ENCODE measurements at places on chromosomes 7 and 10. TPM values are rescaled to one million over a fixed set of nuclear protein-coding genes. Genes with fewer than 3 reads are reported as not detected.

Gene RASA4
- 64.6 TPM for total RNA-seq

Gene ACTL6B
- not detected for total RNA-seq

Gene PILRA
- 16.0 TPM for total RNA-seq

Gene H2BK1
- total RNA-seq: not detected

Gene SEM1
- 68.3 TPM for total RNA-seq

- no peak for DNase-seq
These were observed 311.7 kb downstream of the GATA3 start for GRCh38 chr10:8365935-8366911.

- no peak for DNase-seq
These were observed 11.2 kb downstream of the CASP2 start for GRCh38 chr7:143299346-143299745.

DNA sequence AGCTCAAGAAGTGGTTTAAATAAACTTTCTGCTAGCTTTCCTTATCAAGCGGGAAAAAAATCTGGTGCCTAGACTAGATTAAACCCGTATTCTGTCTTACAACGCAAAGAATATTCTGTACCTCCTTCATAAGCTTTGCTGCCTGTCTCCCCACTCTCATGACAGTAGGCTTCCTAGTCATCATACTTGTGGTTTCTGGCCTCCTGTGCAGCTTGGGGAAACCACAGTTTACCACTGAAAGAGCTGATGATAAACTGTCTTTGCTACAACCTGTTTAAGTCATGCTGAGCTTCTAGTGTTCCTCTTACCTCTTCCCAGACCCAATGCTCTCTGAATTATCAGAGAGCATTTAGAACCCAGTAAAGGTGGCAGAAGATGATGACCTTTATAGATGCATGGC, 55.0 kb downstream of the PODXL start:
- no peak for DNase-seq

DNA sequence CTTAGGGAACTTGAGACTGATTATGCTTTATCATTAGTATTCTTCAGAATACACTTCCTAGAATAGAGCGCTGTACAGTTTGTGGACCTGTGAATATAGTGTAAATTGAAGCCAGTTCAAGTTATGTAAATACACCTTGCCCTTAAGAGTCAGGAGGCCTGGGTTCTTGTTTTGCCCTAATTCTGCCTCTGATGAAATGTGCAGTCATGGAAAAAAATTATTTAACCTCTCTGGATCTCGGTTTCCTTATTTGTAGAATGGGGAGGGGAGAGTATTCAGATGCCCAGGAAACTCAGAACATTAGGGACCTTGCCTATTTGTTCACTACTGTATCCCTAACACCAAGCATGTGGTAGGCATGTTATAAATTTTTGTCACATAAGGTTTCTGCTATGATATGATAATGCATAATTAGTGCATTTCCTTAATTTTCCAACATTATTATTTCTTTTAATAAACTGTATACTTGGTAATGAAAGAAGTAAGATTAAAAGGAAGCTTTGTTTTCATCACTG, 1.3 kb downstream of the EXOC6 start:
- no peak for DNase-seq

DNA sequence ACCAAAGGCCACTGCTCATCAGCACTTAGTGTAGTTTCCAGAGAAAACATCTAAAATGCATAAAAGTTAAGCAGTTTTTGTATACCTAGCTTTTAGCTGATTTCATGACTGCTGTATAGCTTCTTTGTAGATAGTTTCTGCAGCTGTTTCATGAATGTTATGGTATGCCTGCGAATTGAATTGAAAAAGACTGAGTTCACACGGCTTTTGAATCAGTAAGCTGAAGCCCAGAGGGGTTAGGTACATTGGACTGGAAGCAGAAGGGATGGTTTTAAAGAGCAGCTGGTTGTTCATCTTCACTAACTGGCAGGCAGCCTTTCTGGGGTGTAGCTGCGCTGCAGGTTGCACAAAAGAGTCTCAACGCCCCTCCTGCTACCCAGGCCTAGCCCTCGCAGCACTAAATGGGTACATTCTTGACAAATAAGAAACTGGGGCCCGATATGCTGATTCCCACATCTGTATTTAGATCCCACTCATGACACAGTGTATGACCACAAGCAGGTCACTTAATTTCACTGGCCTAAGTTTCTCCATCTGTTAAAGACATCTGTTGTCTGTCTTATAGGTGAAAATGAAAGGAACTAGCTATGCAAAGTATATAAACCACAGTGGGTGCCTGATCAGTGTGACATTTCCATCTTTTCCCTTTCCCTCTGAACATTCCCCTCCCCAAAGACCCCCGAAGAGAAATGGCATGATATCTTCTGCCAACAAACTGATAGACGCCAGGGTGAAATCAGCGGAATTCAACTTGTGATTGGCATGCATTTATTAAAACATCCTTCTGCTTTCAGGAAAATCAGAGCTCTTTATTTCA, 85.9 kb upstream of the AGBL3 start:
- DNase-seq: peak; percentile 1

- no peak for DNase-seq
These were observed 6.8 kb upstream of the NCOA4 start for GRCh38 chr10:46037107-46037825.

- DNase-seq: no peak
These were observed 25.0 kb downstream of the PLAC9 start for GRCh38 chr10:80157561-80157960.

DNA sequence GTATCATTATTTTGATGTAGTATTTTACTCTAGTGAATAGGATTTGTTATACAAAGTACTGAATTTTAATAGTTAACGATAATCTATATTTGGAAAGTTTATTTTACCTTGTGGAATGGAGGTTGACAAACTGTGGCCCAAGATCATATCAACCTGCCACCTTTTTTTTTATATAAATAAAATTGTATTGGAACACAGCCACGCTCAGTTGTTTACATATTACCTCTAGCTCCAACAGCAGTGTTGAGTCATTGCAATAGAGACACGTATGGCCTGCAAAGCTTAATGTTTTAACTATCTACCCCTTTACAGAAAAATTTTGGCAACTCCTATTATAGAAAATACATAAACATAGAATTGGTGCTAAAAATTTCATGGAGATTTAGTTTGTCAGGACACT, 239.3 kb downstream of the THSD7A start:
- no peak for DNase-seq

DNA sequence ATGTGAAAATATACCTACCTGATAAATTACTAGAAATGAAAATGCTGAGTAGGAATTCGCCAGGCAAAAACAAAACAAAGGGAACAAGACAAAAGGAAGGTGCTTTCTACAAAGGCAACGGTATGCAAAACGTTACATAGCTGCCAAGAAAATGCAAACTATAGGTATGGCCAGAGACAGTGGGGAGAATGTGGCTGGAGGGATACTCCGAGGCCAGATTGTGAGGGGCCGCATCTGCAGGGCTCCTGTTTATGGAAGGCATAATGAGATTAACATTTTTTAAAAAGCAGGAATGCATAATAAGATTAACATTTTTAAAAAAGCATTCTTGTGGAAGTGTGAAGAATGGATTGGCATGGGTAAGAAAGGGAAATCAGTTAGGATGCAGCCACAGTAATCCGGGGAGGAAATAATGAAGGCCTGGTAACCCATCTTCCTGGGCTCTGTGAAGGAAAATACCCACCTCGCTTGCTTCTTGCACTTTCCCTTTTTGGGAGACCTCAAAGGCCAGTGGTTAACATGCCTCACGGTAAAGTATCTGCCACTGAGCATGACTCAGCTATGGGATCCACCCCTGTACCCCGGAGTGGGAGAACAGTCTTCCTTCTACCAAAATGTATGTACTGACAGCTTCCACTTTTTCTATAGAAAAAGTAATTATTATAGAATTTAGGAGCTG, 145.8 kb upstream of the LRRN3 start:
- DNase-seq: no peak

DNA sequence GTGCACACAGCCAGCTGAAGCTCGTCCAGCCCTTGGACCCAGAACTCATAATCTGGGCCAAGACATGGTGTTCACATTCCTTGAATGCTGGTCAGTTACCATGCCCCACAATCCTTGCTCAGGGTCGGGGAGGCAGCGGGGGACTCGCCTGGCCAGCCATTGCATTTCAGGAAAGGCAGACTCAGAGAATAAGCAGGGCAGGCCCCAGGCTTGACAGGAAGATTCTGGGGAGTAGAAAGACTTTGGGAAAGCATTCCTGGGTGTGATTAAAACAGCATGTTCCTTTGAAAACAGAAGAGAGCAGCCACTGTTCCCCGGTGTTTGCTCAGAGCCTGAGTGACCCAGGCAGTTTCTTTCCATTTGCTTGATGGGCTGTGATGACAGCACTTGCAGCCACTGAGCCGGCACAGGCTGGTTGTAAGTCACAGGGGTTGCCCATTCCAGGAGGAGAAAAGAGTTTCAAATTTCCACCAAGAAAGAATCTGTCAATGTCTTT, 473.7 kb downstream of the TYW1 start:
- no peak for DNase-seq

DNA sequence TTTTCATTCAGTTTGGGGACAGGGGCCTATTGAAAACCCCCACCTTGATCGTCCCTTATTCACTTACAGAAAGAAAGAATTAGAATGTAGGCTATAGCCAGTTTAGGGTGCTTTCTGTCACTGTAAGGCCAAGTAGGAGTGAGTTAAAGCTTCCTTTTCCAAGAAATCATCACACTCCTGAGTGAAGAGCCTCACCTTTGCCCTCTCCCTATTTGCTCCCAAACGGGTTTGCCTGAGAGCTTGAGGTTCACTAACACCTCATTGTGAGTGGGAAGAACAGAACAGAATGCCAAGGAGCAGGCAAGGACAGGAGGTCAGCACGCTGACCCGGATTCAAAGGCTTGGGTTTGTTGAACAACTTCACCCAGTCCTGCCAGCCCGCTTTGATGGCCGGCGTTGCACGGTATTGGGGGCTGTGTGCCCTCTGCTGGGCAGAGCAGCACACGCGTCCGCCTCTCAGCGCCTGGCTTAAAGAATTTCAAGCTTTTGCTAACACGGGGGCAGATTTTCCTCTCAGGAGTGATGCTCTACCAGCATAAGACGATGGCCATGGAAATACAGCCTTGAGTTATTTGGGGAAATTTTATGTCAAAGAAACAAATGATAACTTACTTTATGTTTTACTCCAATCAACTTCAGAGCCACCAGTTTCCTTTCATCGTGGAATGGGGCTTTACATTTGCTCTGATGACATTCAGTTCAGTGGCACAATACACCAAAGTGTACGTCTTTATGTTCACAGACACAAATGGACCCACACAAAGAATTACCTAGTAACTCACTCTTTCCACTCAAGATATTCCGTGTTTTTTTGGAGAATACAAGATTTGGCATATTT, 470.0 kb downstream of the SUGCT start:
- DNase-seq: peak; percentile 41

GRCh38 chr10:73039635-73040034, 57.0 kb downstream of the P4HA1 start:
- DNase-seq: no peak

DNA sequence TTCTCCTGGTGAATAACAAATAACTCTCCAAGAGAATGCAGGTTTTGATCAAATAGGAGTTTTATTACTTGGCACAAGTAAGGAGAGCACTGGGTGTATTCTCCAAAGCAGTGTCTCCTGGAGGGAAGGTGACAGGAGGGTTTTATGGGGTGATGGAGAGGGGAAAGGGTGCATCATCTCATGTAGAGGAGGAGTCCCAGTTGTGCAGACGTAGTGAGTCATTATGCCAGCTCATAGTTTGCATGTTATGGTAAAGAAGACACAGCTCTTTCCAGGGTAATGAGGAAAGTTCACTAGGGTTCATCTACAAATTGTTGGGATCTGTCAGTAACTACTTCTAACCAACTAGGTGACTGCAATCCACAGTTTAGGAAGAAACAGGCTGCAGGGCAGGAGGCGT, 347.9 kb upstream of the MEOX2 start:
- no peak for DNase-seq

DNA sequence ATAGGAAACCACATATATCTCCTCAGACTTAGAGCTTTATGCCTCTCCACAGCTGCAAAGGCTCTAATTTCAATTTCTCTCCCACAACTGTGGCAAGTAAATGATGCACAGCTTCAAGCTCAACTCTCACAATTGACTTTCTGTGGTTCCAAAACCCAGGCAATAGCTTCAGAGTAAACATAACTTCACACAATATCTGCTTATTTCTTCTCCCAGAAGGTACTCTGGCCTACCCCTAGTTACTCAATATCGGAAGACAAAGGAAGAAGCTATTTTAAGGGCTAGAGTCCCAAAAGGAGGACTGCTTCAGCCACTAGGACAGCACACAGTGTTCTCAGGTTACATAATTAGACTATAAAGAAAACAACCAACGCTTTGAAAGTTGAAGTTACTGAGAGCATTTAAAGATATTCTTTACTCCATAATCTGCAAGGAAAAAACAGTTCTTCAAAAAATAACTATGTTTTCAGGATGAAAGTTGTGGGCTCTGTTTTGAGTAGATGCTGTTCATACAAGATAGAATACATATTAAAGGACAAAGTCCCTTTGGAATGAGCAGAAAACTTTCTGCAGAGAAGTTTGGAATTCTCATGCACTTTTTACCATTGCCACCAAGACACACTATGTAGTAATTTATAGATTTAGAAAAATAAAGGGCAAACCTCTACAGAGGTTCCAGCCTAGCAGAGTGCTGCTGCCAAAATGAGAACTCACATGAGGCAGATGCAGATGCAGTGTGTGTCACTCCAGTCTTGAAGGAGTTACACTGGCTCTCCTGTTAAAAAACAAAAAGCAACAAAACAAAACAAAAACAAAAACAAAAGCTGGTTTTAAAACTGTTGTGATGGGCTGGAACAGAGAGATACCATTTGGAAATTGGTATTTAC, 81.8 kb downstream of the NT5C2 start:
- DNase-seq: no peak
